ENCODE measurements at places on chromosomes 12 and 14. TPM values are rescaled to one million over a fixed set of nuclear protein-coding genes. Genes with fewer than 3 reads are reported as not detected.

PLXNC1 gene
- total RNA-seq: 58.2 TPM

GRCh38 chr14:91410771-91411536 lies 6.7 kb downstream of the CCDC88C start:
- no peak for DNase-seq

DNA sequence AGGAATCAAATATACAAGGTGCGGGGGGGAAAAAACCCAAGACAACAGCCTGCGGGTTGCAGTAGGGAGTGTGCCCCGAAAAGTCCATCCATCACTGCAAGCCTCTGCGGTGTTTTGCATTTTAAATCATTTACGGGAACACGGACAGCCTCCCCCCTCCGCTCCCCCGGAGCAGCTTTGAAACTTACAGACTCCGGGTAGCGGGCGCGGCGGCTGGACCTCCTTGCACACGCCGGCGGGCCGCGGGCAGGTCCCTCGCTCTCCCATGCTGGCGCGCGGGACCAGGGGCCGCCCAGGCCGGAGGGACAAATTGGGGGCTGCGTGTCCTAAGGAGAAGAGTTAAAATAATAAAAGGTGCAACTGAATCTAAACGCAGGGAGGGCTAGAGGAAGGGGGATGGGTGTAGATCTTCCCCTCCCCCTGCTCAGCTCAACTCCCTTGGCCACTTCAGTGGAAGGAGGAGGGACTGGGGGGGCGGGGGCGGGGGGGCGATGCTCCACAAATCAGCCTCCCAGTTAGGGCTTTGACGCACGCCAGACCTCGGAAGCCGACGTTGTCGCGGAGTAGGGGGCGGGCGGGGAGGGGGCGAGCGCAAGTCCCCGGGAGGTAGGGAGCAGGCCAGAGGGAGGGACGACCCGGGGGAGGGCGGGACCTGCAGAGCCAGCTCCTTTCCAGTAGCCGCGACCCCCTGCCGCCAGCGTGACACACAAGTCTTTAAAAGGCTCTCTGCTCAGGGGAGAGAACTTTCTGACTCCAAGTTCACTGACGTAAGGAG lies at the start of gene KCNJ8:
KCNJ8 (minus strand) TSS at position 349 of the 775 bp plus-strand sequence. CDS start 1,090 bp downstream, outside the sequence.
- DNase-seq: peak; percentile 40

HOXC6 gene
- 6.6 TPM for total RNA-seq

LRIG3 gene
- 82.3 TPM for total RNA-seq

DNA sequence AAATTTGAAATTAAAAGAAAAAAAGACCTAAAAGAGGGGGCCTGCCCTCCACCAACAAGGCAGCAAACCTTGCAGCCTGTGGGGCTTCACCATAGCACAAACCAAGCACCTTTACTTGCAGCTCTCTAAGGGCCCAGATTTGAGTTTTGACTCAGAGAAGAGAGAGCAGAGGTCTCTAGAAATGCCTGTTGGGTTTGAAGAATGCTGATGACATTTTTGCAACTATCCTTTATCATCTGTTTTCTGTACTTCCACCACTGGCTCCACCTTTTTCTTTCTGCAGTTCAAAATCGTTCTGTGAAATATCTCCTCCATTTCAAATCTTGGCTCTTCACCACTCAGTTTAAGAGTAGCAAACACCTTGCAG lies 83.8 kb upstream of the HMGA2 start:
- DNase-seq: no peak

SLC7A7 gene
- 8.8 TPM for total RNA-seq

GRCh38 chr12:14986449-14986848 lies 13.6 kb downstream of the PDE6H start:
- DNase-seq: no peak

PGF gene
- 5.7 TPM for total RNA-seq

GRCh38 chr14:92613008-92613658 lies 99.6 kb downstream of the RIN3 start:
- DNase-seq: no peak

- peak; percentile 6 for DNase-seq
Measured at GRCh38 chr14:70601162-70601561, 707 bp upstream of the MED6 start.

GZMH gene
- total RNA-seq: not detected

GRCh38 chr14:73759183-73759713 lies 45.1 kb upstream of the PNMA1 start:
- DNase-seq: no peak

DNA sequence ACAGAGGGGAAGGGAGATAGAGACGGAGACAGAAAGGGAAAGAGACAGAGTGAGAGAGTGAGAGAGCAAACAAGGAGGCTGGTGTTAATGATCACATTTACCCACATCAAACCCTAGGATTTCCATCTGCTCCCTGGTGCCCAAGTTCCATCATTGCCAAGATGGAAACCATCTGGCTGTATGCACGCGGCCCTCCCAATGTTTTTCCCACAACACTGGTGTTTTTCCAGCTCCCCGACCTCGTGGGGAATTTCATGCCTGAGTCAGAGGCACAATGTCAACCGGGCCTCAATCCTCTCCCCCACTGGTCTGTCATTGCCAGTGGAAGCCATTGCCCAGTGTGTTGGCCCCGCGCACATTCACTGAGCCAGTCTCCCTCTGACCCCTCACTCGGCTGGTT lies 19.9 kb upstream of the BDKRB2 start:
- DNase-seq: no peak

COX8C gene
- total RNA-seq: not detected

DNA sequence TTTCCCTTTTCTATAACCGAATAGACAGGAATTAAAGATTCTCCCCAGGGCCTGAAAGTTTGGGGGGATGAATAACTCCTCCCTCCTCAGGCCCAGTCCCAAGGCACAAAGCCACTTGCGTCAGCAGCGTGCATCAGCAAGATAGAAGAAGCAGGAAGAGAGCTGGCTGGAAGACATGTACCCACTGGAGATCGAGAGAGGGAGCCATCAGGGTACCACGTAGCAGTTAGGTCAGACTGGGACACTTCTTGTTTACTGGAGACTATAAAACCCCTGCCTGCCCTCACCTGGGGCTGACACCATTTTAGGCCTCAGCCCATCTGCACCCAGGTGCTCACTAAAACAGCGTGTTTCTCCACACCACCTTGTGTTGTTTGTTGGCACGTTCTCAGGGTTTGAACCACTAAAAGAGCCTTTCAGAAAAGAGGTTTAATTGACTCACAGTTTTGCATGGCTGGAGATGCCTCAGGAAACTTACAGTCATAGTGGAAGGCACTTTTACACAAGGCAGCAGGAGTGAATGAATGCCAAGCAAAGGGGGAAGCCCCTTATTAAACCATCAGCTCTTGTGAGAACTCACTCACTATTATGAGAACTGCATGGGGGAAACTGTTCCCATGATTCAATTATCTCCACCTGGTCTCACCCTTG lies 93.2 kb downstream of the TMTC3 start:
- no peak for DNase-seq

GRCh38 chr12:42468921-42469320 lies 120.6 kb downstream of the PRICKLE1 start:
- peak; percentile 89 for DNase-seq

OR6C6 gene
- total RNA-seq: not detected

DNA sequence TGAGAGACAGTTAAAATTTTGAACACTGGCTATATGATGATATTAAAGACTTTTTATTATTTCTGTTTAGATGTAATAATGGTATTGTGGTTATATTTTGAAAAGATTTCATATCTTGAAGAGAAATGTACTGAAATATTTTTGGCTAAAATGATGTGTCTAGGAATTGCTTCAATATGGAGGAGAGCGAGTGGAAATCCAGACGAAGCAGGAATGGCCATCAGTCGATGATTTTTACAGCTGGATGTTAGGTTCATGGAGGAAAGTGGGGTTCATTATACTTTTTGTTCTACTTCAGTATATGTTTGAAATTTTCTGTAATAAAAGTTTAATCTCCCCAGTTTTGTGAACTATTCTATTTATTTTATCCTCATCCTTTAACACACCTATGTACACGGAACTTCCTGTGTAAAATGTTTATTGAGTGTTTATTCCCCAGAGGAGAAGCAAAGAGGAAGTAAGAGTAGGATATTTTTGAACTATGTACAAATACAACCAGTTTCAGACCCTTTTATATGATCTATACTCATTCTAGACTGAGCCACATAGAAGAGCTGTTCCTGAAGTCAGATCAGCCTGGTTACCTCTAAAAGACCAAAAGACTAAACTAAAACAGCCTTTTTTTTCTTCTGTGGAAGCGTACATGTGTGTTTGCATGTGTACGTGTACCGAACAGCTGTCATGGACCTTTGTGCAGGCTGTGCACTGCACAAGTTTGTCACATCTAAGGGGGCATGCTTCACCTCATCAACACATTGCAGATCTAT lies 211.0 kb upstream of the NUDT4 start:
- no peak for DNase-seq

DNA sequence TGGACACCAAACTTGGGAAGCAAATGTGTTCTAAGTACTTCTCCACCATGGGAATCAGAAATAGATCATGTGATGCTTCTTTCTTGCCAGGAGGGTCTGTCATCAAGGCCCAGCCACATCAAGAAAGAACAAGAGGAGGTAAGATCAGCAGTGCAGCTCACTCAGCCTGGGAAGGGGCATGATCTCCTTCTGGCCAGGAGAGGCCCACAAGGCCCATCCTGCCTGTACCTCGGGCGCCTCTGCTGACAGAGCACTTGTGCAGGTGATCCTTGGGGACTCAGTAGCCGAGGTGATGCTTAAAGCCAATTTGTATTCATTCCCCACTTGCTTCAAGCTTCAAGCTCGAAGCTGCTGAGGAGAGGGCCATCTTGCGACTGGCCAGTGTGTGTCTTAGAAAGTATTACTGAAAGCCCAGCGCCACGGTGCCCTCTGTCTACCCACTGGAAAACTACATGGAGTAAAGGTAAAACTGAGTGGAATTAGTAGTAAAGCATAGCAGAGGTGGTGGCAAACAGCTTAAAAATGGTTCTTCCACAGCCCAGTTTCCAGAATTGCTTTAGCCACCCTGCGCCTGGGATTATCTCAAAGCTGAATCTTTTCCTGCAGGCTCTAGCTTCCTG lies 26.2 kb downstream of the RTRAF start:
- DNase-seq: no peak

KRT4 gene
- 0.11 TPM for total RNA-seq

PTGDR gene
- 10.6 TPM for total RNA-seq

HCAR2 gene
- total RNA-seq: 0.44 TPM

- DNase-seq: no peak
Measured at GRCh38 chr14:69387311-69387710, 10.8 kb downstream of the ERH start.

Data from spinal cord (tissue), 10 donors.